MCF 10A (cell line): ENCODE measurements at places on chromosomes 5 and 9. TPM values are rescaled to one million over a fixed set of nuclear protein-coding genes. Genes with fewer than 3 reads are reported as not detected.

DNA sequence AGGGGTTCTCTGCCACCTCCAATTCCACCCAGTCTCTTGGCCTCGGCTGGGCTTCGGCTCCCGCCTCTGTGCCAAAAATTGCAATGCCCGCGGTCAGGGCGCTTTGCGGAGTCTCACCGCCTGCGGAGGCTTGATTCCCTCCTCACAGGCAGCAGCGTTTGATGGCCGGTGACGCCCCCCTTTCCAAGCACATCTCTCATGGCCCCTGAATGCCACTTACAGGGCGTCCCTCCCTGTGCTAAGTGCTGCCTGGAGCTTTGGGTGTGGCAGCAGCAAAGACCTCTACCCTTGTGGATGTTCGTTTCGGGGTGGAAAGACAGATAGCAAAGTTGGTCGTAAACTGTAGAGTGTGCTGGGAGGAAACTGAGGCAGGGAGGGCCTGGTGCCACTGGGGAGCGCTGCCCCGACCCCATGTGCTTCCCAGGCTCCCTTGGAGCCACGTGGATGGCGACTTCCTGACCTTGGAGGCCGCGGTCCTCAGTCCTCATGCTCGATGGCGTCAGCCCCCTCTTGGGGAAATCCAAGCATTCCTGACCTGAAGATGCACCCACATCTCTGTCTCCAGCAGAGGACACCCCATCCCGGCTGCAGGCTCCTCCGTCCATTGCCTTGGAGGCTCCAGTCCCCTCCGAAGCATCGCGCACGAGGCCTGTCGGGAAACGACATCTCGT lies 249.2 kb upstream of the IRX4 start:
- no peak for DNase-seq
- no peaks in the 10 kb centered on the region for H3K27me3 ChIP-seq
- H3K36me3 ChIP-seq, result no peaks in the 10 kb centered on the region
- no peak overlapping the region for H3K4me3 ChIP-seq
- H3K4me1 ChIP-seq, result peaks cover 18% of the 10 kb centered on the region

- no peaks in the 10 kb centered on the region for H3K27me3 ChIP-seq
- H3K27ac ChIP-seq, result peak overlapping the region; percentile 96
- peak; percentile 29 for DNase-seq
- peaks cover 31% of the 10 kb centered on the region for H3K4me1 ChIP-seq
- peaks cover 3% of the 10 kb centered on the region for H3K36me3 ChIP-seq
Observed at GRCh38 chr5:75509956-75510355, 1.5 kb downstream of the CERT1 start.

- H3K36me3 ChIP-seq, result peaks cover 25% of the 10 kb centered on the region
- DNase-seq, result no peak
- no peak overlapping the region for H3K4me3 ChIP-seq
- H3K27ac ChIP-seq, result no peak overlapping the region
- no peaks in the 10 kb centered on the region for H3K4me1 ChIP-seq
Observed at GRCh38 chr9:127660886-127661741, 45.7 kb upstream of the CFAP157 start.

DNA sequence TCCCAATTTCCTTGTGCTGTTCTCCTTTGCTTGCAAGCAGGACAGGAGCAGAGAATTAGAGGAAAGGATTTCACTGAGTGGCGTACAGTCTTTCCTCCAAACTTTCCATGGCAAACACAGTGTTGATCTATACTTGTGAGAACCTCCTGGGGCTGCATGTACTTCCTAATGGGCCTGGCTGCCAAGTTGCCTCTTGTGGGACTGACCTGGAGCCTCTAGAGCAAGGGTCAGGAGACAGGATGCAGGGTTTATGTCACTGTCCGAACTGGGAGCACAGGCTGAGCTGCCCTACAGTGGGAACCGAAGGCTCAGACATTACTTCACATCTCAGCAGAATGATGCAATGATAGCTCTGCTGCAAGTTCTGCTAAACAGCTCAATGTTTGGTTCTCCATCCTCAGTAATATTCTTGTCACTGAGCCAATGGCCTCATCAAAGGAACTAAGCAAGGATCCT lies 102.3 kb downstream of the ENC1 start:
- no peaks in the 10 kb centered on the region for H3K36me3 ChIP-seq
- H3K27me3 ChIP-seq, result no peaks in the 10 kb centered on the region
- DNase-seq, result peak; percentile 80
- H3K27ac ChIP-seq, result no peak overlapping the region
- H3K4me3 ChIP-seq, result no peak overlapping the region

DNA sequence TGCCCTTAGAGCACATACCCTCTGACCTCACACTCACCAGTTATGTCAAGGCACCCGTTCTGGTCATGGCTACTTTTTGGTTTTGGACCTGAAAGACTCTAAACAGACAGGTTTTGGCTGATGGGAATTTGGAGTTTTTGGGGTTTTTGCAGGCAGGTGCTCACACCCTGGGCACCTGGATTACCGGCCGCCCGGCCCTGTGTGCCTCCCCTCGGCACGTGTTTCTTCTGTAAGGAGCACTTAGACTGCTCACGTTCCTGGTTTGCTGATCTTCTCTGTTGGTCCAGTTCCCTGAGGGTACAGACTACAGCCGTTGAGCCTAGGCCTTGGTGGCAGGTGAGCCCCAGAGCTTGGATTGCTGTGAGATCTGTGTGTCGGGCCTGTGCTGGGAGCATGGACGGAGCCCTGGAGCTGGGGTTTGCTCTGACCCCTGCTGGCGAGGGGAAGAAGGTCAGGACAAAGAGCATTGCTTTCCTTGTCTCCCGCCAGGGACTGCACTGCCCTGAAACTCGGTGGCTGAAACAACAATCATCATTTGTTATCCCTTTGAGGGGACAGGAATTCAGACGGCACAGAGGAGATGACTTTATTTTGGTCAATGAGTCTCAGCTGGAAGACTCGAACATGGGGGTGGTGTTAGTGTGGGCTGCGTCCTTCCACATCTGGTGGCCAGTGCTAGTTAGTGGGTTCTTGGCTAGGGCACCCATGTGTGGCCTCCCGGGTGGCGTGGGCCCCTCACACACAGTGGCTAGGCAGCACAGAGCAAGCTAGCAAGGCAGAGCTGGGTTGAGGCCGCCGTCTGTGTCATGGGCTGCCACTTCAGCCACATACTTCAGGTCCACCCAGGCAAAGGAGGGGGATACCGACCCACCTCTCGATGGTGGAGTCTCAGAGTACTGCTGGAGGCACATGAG lies 76.4 kb downstream of the EHMT1 start:
- peaks cover 28% of the 10 kb centered on the region for H3K36me3 ChIP-seq
- no peak overlapping the region for H3K27ac ChIP-seq
- peak; percentile 32 for DNase-seq
- no peaks in the 10 kb centered on the region for H3K27me3 ChIP-seq
- peaks cover 14% of the 10 kb centered on the region for H3K4me1 ChIP-seq

- H3K27ac ChIP-seq, result no peak overlapping the region
- no peaks in the 10 kb centered on the region for H3K36me3 ChIP-seq
- no peaks in the 10 kb centered on the region for H3K4me1 ChIP-seq
- DNase-seq, result no peak
- H3K4me3 ChIP-seq, result no peak overlapping the region
- peaks cover 4% of the 10 kb centered on the region for H3K27me3 ChIP-seq
Observed at GRCh38 chr9:9326749-9327148, 1286.1 kb downstream of the PTPRD start.

DNA sequence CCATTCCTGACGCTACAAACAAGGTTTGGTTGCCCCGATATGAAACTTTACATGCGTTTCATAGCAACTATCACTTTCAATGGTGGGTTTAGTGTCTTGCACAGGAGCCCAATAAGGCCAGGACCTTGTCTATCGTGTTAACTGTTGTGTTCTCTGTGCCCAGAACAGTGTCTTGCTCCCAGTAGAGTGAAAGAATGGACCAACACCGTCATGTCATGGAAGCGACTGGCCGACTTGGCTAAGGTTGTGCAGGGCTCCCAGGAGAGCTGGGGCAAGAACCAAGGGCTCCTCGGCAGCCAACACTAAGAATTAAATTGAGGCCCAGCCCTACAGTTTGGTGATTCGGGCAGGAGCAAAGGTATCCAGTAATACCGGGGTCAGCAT lies 498 bp upstream of the ARHGEF37 start:
- H3K27me3 ChIP-seq, result no peaks in the 10 kb centered on the region
- no peaks in the 10 kb centered on the region for H3K36me3 ChIP-seq
- H3K27ac ChIP-seq, result peak overlapping the region; percentile 76
- peaks cover 26% of the 10 kb centered on the region for H3K4me1 ChIP-seq
- H3K4me3 ChIP-seq, result peak overlapping the region; percentile 75
- no peak for DNase-seq

DNA sequence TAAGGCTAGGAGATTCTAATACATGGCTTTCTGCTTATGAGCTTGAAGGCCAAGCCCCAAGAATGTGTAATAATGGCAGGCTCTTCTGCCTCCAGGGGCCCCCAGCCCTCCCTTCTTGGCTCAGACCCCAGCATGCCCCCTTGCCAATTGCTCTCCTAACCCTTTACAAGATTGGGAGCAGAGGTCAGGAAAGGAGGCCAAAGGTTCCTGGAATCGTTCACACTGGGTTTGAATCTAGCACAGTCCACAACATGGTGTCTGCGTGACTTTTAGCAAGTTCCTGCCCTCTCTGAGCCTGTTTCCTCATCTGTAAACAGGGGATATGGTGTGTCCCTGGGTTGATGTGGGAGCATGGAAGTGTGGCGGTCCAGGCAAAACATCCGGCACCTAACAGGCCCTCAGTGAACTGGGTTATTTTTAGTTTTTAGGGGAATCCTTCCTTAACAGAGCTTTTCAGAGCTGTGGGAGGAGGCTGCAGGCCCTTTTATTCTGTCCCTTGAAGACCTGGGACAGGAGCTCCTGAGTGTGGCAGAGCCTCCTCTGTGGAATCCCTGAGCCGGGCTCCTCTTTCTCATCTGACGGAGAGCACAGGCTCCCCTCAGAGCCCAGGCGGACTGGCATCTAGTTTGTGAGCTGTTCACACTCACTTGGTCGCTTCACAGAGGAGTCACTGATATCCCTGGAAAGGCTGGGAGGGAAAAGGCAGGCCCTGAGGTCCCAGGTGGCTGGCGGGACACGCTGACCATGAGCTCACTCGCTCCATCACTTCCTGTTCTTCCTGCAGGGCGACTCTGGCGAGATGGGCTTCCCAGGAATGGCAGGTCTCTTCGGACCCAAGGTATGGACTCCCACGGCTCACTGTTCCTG lies 23.4 kb upstream of the ORM1 start:
- H3K27ac ChIP-seq, result no peak overlapping the region
- no peak overlapping the region for H3K4me3 ChIP-seq
- DNase-seq, result no peak
- H3K36me3 ChIP-seq, result no peaks in the 10 kb centered on the region

DNA sequence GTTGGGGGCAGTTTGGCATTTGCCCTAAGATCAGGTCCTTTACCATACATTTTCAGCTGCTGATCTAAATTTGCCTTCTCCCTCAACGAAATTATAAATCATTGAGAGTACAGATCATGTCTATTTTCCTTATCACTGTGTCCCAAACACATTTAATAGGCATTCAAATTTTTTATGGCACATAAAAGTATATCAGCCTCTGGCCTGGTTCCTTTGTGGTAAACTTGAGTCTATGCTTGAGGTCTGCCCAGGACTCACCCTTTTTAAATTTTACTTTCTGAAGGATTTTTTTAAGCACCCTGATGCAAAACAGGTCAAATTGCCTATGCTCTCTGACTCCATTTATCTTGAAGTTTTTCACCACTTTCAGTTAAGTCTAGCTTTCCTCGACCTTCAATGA lies 163.6 kb upstream of the GRIN3A start:
- no peak overlapping the region for H3K4me3 ChIP-seq
- H3K4me1 ChIP-seq, result no peaks in the 10 kb centered on the region
- no peaks in the 10 kb centered on the region for H3K36me3 ChIP-seq
- no peak overlapping the region for H3K27ac ChIP-seq

- peaks cover 8% of the 10 kb centered on the region for H3K4me1 ChIP-seq
- H3K27ac ChIP-seq, result no peak overlapping the region
- H3K36me3 ChIP-seq, result peaks cover 4% of the 10 kb centered on the region
- peaks cover 20% of the 10 kb centered on the region for H3K27me3 ChIP-seq
- H3K4me3 ChIP-seq, result no peak overlapping the region
Observed at GRCh38 chr5:133421394-133421793, 190.9 kb downstream of the FSTL4 start.

DNA sequence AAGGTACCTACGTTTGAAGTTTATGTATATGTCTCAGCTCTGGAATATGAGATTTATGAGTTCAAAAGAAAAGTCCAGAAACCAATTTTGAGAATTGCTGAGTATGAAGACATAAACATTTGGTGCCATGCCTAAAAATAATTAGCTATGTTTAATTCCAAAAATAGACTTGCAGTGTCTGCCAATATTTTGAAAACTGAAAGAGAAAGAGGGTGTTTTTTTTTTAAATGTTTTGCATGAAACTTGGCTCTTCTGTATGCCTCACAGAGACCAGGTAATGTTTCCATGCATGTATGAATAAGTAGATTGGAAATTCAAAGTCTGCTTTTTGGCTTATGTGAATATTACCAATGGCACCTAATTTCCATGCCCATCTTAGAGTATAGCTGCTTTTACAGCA lies 634.4 kb upstream of the C9orf72 start:
- no peak overlapping the region for H3K27ac ChIP-seq
- H3K36me3 ChIP-seq, result no peaks in the 10 kb centered on the region
- peaks cover under 1% of the 10 kb centered on the region for H3K4me1 ChIP-seq
- peaks cover 36% of the 10 kb centered on the region for H3K27me3 ChIP-seq

GRCh38 chr9:75850459-75851200 lies 39.8 kb upstream of the PCSK5 start:
- no peak overlapping the region for H3K4me3 ChIP-seq
- no peaks in the 10 kb centered on the region for H3K27me3 ChIP-seq
- H3K4me1 ChIP-seq, result no peaks in the 10 kb centered on the region
- no peak overlapping the region for H3K27ac ChIP-seq
- H3K36me3 ChIP-seq, result no peaks in the 10 kb centered on the region
- no peak for DNase-seq

The CDO1 gene
- 0.42 and 0.44 TPM in 2 replicates for total RNA-seq

The TTC23L gene
- 0.14 and 0.69 TPM in 2 replicates for total RNA-seq

The TAF11L14 gene
- total RNA-seq, result not detected in 2 replicates

The KIF3A gene
- total RNA-seq, result 23.9 and 31.5 TPM in 2 replicates

The PCDHGB5 gene
- 3.2 and 5.6 TPM in 2 replicates for total RNA-seq

The AHRR gene
- total RNA-seq, result 3.2 and 3.3 TPM in 2 replicates

The TSSK1B gene
- 0.35 and 0.39 TPM in 2 replicates for total RNA-seq
